ENCODE measurements at places on chromosomes 16 and 17.

DNA sequence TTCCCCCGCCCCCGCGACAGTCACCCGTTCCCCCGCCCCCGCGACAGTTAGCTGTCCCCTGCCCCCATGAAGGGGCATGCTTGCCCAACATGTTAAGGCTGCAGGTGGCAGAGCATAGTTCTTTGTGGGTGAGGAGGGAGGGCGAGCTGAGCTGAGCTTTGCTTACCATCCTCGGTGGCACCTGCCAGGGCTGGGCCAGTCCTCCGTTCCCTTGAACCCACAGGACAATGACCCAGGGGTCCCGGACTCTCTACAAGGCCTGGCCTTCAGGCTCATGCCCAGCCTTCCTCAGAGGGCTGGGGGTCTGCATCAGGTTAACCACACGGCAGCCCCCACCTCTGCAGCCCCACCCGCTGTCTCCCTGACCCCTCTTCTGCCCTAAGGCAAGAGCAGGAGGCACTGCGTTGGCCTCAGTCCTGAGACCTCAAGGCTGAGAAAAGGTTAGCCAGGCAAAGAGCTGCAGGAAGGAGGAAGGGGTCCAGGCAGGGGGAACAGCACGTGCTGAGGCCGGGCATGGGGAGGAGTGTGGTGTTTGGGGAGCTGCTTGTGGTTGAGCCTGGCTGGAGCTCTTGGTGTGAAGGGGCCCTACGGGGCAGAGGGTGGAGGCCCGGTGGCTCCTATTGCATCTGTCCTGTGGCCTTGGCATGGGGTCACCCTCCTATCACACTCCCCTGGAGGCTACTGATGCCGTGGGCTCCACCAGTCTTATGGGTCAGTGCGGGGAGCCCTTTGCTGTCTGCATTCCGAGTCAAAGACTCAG is 11.4 kb upstream of the DOC2B start:
- DNase-seq = no peak

DNA sequence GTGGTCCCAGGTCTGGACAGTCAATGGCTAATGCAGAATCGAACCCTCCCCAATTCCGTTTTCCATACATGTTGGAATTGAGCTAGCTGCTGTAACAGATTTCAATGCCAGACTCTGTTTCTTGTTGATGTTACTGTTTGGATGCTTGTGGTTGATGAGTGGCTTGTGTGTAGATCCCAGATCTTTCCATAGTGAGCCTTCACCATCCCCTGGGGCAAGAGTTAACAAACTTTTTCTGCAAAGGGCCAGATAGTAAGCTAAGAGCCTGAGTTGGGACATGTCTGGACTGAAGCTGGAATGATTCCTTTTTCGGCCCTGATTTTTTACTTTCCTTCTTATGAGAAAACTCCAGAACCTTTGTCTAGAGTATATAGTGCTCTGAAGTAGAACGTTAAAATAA is 296.3 kb downstream of the CPPED1 start:
- no peak for DNase-seq

DNA sequence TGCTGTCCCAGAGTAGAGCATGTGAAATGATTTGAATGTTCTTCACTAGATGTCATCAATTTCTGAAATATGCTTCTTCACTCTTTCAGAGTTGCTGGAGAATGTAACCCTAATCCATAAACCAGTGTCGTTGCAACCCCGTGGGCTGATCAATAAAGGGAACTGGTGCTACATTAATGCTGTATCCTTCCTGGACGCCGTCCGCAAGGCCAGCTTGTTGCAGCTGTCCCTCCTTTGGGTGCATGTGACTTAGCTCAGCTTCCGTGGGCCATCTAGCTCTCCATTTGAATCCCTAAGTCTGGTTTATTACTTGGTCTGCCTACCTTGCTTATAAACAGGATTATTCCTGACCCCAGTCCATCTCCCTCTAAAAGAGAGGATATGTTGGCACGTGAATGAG is 58.8 kb downstream of the USP10 start:
- DNase-seq = no peak

DNA sequence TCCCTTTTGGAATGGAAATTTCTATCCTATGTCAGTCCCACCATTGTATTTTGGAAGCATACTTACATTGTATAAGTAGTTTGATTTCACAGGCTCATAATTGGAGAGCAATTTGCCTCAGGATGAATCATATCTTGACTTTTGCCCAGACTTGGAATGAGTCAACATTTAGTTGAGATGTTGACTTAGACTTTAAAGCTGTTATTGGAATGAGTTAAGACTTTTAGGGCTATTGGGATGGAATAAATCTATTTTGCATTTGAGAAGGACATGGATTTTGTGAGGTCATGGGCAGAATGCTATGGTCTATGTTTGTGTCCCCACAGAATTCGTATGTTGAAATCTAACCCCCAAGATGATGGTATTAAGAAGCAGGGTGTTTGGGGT is 12.2 kb upstream of the ZNF594 start:
- DNase-seq = no peak

DNA sequence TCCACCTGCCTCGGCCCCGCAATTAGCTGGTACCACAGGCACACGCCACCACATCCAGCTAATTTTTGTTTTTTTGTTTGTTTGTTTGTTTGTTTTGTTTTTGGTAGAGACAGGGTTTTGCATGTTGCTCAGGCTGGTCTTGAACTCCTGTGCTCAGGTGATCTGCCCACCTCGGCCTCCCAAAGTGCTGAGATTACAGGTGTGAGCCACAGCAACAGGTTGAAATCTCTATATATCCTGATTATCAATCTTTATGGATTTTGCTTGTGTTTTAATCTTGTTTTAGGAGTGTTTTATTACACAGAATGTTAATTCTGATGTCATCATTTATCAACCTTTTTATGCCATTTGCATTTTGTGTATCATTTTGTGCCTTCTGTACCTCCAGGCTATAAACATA is 48.2 kb downstream of the RAB11FIP4 start:
- DNase-seq = no peak

GRCh38 chr17:19248151-19248927 is 11.2 kb downstream of the EPN2 start:
- no peak for DNase-seq

GRCh38 chr17:83160443-83161297 is 81.3 kb downstream of the METRNL start:
- DNase-seq = no peak

GRCh38 chr16:81321039-81321438 is 6.3 kb downstream of the GAN start:
- no peak for DNase-seq

GRCh38 chr17:9802294-9802693 is 10.9 kb upstream of the DHRS7C start:
- DNase-seq = no peak

DNA sequence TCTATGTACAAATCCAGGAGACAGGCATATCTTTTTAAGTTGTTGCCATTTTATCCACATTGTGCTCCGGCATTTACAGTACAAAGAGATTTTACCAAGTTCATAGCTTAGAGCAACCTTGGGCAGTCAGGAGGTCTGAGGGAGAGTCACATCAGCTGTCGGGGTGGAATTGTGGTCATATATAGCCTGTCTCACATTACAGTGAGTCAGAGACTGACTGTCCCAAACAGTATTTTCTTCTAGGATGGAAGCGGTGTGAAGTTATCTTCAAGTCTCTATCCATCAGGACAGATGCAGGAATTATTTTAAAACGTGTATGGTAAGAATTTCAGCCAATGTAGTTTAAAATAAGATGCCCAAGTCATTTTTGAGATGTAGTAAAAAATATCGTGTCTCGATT is 53.0 kb downstream of the GPRC5B start:
- no peak for DNase-seq

DNA sequence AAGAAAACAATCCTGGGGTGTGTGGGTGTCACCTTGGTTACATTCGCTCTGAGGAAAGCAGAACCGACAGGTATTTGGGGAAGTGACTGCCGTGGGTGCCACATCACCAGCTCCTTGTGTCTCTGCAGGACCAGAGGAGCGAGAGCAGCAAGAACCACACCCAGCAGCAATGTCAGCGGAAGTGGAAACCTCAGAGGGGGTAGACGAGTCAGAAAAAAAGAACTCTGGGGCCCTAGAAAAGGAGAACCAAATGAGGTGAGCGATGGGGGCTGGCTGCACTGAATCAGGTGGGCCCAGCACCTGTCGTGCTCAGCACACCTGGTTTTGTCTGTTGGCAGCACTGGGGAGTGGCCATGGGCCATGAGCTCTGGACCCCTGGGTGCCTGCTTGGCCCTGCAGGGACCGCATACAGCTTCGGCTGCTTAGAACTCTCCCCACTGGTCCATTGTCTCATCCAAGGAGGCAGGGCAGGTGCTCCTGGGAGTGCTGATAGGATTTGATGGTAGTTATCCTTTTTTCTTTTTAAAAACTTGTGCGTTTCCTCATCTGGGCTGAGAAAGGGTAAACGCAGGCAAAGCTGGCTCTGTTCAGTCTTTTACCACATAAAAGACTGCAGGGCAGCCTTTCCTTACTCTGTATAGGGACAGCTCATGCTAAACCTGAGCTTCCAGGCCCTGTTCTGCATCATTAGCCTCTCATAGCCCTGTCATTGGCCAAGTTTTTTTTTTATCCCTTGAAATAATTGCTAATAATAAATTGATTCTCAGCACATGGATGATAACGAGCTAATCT is 29.4 kb downstream of the HMOX2 start:
- DNase-seq = peak; percentile 63

DNA sequence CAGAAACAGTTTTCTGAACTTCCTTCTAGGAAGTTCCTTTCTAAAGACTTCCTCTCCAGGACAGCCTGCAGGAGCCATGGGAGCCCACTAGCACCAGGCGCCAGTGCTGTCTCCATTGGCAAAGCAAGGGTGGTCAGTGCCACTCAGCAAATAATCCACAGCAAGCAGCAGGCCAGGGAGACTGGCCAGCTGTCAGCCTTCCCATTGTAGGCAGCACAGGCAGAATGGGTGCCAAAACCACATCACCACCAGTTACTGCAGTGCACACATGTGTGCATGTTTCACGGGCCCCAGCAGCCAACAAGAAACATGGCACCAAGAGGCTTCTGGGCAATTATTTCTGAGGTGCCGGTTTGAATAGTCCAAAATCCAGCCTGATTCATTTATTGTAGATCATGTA is 26.7 kb downstream of the DNASE1 start:
- DNase-seq = no peak

- DNase-seq = peak; percentile 90
Measured at GRCh38 chr17:48593840-48594537, 410 bp upstream of the HOXB5 start.

DNA sequence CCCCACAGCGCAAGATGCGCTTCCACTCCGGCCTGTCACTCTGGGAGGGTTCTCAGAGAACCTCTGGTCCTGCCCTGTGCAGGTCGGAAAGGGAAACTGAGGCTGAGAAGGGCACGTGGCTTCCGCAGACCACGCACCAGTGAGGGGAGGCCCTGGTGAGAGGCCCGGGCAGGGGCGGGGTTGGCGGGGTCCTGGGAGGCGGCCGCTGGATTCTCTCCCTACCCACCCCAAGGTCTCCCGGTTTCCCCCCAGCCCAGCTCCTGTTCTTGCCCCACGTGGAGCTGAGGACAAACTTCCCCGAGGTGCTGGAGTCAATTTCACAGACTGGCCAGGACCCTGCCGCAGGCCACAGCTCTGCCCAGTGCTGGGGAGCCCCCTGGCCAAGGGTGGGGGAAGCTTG is 11.5 kb downstream of the CCL17 start:
- DNase-seq = no peak

- no peak for DNase-seq
Measured at GRCh38 chr17:15971098-15971678, 26.3 kb downstream of the ADORA2B start.

GRCh38 chr17:75131278-75132017 is at the start of gene NT5C:
Gene NT5C (minus strand): TSS chr17:75131742. CDS start chr17:75131707, 35 bp downstream.
- peak; percentile 84 for DNase-seq

- no peak for DNase-seq
Measured at GRCh38 chr16:3115561-3115960, 3.2 kb downstream of the ZNF205 start.

GRCh38 chr17:49548506-49549310 is 27.0 kb upstream of the NXPH3 start:
- no peak for DNase-seq

DNA sequence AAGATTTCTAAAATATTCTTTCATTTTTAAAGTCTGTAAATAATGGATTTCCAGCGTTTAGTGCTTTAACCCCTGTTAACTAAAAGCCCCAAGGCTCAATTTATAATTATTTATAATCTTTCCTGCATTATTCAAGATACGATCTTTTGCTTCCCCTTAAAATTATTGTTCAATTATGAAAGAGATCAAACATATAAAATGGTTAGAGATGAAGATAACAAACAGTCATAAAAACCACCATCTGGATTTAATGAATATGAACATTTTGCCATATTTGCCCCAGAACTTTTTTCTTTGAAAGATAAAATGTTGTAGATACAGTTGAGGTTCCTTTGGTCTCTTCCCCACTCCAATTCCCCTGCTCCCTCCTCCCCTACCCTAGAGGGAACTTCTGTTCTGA is 17.6 kb downstream of the WWP2 start:
- no peak for DNase-seq

GRCh38 chr16:57386381-57386951 is 14.2 kb downstream of the CX3CL1 start:
- DNase-seq = no peak

DNA sequence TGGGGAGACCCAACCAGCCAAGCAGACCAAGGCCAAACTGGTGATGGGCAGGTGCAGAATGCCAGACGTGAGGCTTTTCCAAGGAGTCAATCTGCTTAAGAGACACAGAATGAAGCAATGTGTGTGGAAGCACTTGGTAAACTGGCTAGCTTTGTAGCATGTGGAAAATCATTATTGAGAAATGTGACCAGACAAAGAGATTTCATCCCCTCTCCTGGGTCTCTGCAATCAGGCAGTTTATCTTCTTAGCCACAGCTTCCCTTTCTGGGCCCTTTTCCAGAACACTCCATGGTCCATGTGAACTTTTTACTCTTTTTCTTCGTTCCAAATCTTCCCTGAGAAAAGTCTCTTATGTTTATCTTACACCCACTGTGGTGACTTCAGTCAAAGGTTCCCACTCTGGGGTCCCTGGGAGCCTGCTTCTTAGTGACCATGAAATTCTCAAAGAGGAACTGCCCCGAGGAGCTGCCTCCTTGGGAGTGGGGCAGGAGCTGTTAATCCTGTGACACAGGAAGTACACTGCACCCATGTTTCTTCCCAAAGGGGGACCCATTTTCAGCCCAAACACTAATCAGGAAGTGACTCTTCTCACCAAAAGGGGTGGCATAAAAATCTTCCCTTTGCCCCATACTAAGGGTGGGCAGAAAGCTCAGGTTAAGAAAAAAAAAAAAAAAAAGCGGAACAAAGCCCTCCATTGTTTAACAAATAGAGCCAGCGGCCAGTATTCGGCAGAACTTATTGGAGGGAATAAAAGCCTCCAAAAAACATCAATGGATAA is 346.2 kb upstream of the ASIC2 start:
- no peak for DNase-seq

GRCh38 chr17:29292071-29292991 is 1.6 kb downstream of the NUFIP2 start:
- peak; percentile 55 for DNase-seq
